ENCODE measurements at places on chromosomes 1 and 21. TPM values are rescaled to one million over a fixed set of nuclear protein-coding genes. Genes with fewer than 3 reads are reported as not detected.

Gene LMX1A
- total RNA-seq, result not detected

Gene NEK2
- not detected for total RNA-seq

Gene IGSF3
- total RNA-seq, result 14.3 TPM

Gene IGSF21
- 1.2 TPM for total RNA-seq

Gene TTC22
- under 0.01 TPM for total RNA-seq

Gene FAM72A
- 0.45 TPM for total RNA-seq

Gene S100A7
- total RNA-seq, result not detected

Gene DHRS3
- 237 TPM for total RNA-seq

Gene GBP1
- total RNA-seq, result 24.9 TPM

Gene SYCP1
- not detected for total RNA-seq

Gene CD1D
- 0.83 TPM for total RNA-seq

Gene NME7
- total RNA-seq, result 14.6 TPM

Gene PRDM16
- 1.7 TPM for total RNA-seq

Gene APCS
- not detected for total RNA-seq

Data from esophagus muscularis mucosa (tissue), 4 donors.